Cerebellar cortex (tissue), 1 donor: ENCODE measurements at places on chromosomes 7 and 10.

- no peak for DNase-seq
These were observed 158.8 kb downstream of the ANK3 start for GRCh38 chr10:60230892-60231291.

DNA sequence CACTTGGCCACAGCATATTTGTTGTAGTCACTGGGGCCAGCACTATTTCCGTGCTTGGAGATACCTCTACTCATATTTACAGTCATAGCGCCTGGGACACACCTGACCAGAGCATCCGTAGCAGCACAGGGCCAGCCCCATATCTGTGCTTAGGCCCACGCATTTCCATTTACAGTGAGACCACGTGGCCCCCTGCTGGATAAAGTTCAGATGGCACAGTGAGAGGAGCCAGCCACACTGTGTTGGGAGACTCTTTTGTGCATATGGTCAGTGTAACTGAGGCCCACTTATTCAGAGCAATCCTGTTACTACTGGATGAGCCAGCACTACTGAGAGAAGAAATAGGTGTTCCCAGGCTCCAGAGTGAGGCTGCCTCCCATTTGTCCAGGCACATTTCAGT, 455.3 kb downstream of the REEP3 start:
- peak; percentile 31 for DNase-seq

DNA sequence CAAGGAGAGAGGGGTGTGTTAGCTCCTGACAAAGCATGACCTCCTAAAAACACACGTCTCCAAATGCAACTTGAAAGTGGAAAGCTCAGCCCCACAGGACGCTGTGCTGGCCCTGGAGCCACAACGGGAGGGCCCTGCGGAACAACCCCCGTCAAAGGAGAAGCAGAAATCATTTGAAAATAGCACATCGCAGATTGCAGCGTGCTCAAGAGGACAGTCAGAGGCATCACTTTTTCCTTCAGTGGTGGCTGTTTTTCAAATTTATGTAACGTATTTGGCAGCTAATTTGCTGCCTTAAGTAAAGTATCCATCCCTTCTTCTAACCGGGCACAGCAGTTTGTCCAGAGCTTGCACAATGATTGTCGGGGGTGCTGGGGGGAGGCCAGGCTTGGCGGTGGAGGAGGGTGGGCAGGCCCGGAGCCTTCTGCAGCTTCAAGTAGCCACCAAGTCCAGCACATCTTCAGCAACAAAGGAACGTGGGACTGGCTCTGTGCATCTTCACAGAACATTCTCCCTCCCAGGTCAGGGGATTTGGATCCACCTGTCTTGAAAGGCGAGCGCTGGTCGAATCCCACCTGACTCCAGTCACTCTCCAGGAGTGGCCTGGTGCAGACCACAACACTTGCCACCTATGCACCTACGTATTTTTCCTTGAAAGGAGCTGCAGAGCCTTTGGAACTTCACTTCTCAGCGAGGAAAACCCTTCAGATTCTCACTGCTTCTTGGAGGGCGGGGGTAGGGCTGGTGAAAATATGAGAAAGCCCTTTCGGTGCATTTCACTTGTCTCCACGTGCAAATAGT, 346.3 kb downstream of the DNAJB6 start:
- DNase-seq = no peak

DNA sequence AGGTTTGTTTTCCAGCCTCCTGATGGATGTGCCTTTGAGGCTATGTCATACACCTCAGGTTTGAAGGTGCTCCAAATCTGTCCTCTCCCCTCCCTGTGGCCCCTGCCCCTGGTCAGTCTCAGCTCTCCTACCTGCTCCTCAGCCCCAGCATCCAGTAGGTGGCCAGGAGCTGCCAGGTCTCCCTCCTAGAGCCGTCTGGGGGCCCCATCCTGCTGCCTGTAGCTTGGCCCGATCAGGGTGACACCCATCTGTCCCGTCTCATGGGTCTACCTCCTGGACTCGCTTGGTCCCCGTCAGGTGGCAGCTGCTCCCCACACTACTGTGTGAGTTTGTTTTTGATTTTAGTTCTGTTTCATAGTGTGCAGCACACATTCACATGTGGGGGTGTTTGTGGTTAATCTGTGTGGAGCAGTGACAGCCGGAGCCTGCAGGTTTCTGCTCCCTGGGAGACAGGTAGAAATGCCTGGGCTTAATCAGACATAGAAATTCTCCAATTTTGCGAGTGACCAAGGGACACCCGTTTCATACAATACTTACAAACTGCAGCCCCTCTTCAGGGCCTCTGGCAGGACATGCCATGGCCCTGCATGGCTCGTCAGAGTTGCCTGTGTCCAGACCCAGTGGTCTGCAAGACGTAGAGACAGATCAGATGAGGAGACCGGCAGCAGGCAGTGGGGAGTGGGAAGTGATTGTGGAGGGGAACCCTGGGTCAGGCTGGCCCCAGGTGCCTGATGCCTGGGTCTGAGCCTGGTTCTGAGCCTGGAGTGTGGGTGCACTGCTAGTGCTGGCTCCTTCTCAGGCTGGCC, 17.1 kb downstream of the ADCY1 start:
- no peak for DNase-seq

DNA sequence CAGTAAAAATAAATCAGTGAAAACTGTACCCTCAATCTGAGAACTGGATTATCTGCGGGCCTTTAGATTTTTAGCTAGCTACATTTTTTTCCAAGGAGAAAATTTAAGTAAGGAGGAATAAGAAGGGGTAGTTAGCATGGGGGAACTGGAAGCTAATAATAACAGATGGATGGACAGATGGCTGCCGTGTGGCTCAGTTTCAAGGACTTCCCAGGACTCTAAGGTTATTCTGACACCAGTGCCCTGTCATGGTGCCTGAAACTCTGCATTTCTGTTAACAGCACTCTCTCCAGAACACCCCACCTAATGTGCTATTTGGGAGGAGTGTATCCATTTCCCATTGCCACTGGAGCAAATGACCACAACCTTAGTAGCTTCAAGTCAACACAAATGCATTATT, 75.7 kb upstream of the PDE1C start:
- peak; percentile 73 for DNase-seq

DNA sequence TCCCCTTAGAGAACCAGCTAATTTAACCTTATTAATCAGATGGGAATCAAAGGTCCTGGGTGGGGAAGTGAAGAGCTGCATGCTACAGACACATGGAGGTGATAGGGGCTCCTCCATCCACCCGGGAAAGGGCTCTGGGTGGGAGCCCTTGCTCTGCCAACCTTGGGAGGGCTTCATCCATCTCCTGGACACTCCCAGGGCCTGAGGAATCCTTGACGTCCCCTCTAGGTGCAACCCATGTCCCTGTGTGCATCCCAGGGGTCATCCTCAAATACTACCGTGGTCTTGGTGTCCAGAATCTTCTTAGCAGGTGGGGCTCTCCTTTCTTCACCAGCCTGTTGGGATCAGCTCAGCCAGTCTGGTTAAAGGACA, 55.4 kb upstream of the IGFBP3 start:
- no peak for DNase-seq

- peak; percentile 79 for DNase-seq
These were observed 8.1 kb downstream of the PRKRIP1 start for GRCh38 chr7:102404005-102404861.

- DNase-seq = no peak
These were observed 307.9 kb upstream of the SP8 start for GRCh38 chr7:21094589-21094988.

- no peak for DNase-seq
These were observed 1.4 kb downstream of the BTAF1 start for GRCh38 chr10:91925022-91925320.

- DNase-seq = no peak
These were observed 27.9 kb upstream of the SLC35G1 start for GRCh38 chr10:93865794-93866425.

DNA sequence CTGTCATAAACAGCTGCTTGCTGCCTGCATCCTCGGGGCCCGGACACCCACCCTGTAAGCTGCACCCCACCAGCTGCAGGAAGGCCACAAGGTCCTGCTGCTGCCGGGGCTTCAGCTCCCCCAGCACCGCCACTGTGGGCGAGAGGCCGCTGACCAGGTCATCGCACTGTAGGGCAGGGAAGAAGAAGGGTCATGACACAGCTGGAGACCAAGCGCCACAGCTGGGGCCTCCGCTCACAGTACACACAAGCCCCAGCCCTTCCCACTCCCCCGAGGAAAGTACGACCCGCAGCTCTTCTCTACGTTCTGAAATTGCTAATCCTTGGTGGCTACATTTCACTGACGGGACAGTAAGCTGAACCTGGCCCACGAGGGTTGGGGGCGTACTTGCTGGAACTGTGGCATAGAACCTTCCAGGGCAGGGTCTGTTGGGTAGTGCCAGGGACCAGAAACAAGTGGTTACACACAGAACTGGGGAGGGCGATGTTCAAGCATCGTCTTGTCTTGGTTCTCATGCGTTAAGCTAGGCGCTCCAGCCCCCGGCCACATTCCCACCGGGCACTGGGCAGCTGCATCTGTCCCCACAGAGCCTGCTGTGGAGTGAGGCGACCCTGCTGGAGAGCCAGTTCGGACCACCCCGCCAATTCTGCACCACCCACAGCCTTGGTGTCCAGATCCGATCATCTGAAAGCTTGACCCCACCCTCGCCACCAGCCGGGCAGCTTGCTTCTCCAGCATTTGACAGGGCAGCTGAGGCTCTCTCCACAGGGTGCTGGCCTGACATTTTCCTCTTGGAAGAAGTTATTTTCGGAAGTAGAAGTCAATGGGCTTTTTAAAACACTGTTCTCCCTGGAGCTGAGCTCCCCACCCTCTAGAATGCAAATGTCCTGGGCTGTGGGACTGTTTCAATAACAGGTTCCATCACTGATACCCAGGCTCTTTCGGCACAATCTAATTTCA, 50.8 kb downstream of the GSDME start:
- peak; percentile 15 for DNase-seq

- DNase-seq = no peak
These were observed 593.4 kb upstream of the GHITM start for GRCh38 chr10:83545901-83546391.

- no peak for DNase-seq
These were observed 237.9 kb upstream of the PRSS1 start for GRCh38 chr7:142511374-142511773.

DNA sequence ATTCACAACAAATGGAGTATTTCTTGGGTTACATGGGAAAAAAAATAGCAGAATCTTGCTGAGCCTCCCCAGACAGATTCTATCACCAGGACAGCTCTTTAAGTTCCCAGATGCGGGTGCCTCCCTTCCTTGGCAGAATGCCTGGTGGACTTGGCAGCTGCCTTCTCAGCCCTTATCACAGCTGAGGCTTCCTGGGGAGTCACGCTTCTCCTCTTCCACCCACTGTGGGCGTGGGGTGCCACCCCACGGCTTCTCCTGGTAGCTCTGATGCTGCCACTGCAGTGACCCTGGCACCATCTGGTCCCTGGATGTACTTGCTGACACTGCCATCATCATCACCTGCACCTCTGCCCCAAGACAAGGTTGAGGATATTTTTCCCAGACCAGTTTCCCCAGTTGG, 16.2 kb upstream of the NME8 start:
- no peak for DNase-seq

DNA sequence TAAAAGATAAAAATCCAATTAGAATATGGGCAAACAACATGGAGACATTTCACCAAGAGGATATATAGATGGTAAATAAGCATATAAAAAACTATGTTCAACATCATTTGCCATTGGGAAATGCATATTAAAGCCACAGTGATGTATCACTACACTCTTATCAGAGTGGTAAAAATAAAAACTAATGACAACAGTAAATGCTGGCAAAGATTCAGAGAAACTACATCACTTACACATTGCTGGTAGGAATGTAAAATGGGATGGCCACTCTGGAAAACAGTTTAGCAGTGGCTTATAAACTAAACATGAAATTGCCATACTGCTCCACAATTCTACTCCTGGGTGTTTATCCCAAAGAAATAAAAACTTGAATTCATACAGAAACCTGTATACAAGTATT, 59.2 kb downstream of the CROT start:
- DNase-seq = no peak

GRCh38 chr10:125038637-125039036, 96.7 kb downstream of the ZRANB1 start:
- peak; percentile 75 for DNase-seq

- DNase-seq = no peak
These were observed 14.0 kb upstream of the RALA start for GRCh38 chr7:39609113-39609934.

- DNase-seq = no peak
These were observed 19.3 kb downstream of the AOC1 start for GRCh38 chr7:150871601-150872000.

DNA sequence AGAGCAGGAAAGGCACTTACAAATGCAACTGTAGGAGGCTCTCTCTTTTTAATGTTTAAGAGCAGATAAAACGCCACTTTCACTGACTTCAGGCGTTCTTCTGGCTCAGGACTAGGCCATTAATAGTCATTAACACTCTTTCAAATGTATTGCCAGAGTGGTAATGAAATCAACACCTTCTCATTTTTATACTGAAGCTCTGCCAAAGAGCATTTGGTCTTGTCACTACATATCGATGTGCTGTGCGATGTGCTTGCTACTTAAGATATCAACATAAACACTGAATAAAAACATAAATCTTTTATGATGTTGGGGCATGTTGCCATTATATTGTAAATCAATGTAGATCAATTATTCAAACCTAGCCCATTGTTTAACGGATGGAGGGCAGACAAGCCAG, 634.7 kb downstream of the ARL4A start:
- DNase-seq = peak; percentile 27

- DNase-seq = peak; percentile 46
These were observed 120.2 kb upstream of the TMEM229A start for GRCh38 chr7:124152859-124153692.

- no peak for DNase-seq
These were observed 74.5 kb downstream of the DNAJC1 start for GRCh38 chr10:21929070-21929469.

DNA sequence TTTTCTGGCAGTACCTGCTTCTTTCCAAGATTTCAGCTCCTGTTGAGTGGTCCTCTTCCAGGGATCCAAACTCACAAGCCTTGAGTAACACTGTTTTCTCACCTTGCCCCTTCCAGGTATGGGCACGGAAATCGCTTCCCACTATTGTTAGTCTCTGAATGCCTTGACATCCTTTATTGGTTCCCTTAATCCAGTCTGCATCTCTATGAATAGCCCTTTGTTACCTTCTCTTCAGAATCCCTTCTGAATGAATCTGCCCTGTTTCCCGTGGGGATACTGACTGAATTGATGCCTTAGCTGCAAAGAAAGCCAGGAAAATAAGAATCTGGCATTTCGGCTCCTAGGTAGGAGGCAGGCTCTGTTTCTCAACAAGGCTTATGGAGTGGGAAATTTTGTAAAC, 467.7 kb downstream of the PLXNA4 start:
- DNase-seq = no peak

- DNase-seq = peak; percentile 82
These were observed 45.2 kb downstream of the FGFBP3 start for GRCh38 chr10:91864099-91864498.

DNA sequence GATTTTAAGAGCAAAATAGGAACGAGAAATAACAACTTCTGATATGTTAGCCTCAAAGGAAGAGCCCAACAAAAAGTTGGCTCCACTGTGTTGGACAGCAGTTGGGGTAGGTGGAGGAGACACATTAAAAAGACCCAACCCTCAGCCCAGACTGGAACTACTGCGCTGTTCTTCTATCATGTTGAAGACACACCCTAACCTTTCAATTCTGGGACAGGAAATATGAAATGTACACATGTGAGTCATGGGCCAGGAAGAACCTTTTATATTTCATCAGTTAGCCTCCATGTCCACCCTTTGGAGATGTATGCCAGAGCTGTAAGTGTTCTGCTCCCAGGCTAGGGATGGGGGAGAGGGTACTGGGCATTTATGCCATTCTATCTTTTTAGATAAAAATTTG, 22.1 kb downstream of the CLDN12 start:
- no peak for DNase-seq

GRCh38 chr7:111027396-111027795, 63.5 kb upstream of the LRRN3 start:
- DNase-seq = no peak
